ENCODE measurements at places on chromosomes 7 and 10.

- ATAC-seq = no peak
Observed at GRCh38 chr7:115005953-115006352, 84.1 kb downstream of the MDFIC start.

DNA sequence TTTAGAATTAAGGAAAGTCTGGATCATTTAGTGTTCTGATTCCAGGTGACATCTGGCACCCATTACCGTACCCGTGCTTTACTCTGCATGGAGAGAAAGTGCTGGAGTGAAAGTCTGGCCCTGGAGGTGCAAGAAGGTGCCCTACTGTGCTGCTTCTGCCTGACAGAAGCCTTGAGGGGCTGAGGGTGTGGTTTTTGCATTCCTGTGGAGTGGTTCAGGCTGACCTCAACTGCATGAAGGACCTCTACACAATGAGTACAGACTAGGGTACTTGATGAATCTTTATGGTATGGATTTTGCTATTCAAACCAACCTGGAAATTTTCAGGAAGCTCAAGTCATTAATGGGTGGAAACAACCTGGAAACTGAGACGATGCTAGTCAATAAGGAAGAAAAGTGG lies 45.1 kb upstream of the GSAP start:
- ATAC-seq = no peak

- ATAC-seq = no peak
Observed at GRCh38 chr7:85014936-85015660, 171.8 kb downstream of the SEMA3D start.

DNA sequence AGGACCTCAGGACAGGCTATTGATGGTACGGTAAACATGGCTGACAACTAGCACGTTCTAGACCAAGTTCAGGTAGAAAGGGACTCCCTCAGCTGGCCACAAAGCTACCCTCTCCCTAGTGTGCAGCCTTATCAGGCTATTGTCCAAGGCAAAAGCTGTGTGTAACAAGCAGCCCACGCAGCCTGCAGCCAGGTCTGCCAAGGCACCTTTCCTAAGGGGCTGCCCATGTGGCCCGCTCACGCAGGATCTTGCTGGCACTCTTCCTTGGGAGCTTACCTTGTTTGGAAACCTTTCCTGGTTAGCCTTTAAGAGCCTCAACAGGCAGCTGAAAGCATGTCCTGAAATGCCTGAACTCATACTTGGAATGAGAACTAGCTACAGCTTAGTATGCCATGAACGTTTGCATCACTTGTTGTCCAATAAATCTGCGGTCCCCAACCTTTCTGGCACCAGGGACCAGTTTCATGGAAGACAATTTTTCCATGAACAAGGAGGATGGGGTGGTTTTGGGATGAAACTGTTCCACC lies 51.7 kb downstream of the SYPL1 start:
- ATAC-seq = no peak

Measured in esophagus mucosa (tissue), 1 donor.